ENCODE measurements at places on chromosomes 2 and 18. TPM values are rescaled to one million over a fixed set of nuclear protein-coding genes. Genes with fewer than 3 reads are reported as not detected.

ICA1L gene
- 5.7 TPM for total RNA-seq

- no peak for DNase-seq
Observed at GRCh38 chr18:49980896-49981295, 167.6 kb upstream of the ACAA2 start.

KLHL14 gene
- 0.02 TPM for total RNA-seq

DNA sequence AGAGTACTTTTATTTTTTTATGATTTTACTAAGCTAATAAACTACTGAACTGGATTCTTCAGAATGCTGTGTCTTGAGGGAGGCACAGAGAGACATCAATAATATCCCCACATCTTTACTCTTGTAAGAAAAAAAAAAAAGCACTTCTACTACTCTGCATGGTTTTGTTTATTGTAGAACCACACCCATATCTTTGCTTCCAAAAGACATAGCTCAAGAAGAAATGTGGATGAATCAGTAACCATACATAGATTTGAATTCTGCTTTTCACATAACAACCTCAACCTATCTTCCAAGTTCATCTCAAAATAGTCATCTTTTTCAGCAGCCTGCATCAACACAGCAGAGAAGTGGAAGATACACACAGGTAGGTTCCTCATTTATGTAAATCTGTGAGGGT is 12.2 kb upstream of the COL5A2 start:
- no peak for DNase-seq

C1QL2 gene
- total RNA-seq = not detected

- no peak for DNase-seq
Observed at GRCh38 chr2:157264099-157264498, 6.6 kb downstream of the GALNT5 start.

SERPINB13 gene
- not detected for total RNA-seq

DNA sequence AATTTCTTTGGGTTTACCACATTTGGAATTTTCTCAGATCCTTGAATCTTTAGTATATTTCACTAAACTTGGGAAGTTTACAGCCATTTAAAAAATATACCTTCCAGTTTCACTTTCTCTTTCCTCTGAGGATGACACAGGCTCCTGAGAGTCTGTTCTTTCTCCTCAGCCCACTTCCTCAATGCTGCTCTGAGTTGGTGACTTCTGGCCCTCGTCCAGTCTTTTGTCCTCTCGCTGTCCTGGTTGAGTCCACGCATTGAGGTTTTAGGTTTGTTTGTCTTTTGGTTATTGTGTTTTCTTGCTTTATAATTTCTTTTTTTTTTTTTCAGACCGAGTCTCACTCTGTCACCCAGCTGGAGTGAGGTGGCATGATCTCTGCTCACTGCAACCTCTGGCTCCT is 40.7 kb upstream of the GALR1 start:
- DNase-seq = peak; percentile 92

GRCh38 chr2:57576983-57577382 is 469.6 kb upstream of the VRK2 start:
- DNase-seq = no peak

- no peak for DNase-seq
Observed at GRCh38 chr18:9354256-9354655, 19.7 kb downstream of the TWSG1 start.

- no peak for DNase-seq
Observed at GRCh38 chr2:174383796-174384195, 11.7 kb upstream of the SCRN3 start.

POTEE gene
- total RNA-seq = 0.31 TPM

DNA sequence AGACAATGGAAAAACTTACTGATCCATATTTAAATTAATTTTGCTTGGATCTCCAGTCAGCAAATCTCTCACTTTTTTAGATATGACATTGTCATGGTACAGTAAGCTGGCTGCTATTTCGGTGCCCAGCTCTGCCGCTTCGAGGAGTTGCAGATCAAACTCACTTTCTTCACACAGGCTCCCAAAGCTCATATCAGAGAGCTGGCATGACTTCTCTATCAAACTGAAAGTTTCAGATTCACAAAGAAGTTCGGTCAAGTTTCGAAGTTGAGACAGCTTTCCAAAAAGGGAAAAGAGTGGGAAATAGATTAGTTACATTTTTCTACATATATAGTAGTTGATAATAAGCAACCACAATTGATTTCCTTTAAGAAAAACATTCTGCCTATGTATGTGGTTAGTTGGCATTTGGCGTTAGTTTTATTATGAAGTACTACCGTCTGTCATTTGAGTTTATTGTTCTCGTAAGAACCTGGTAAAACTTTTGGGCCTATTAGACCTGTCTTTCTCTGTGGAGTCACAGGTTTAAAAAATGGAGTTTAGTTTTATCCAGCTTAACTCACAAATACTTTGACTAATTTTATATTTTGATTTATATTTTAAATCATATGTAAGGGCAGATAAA is 118.8 kb downstream of the ABCA12 start:
- DNase-seq = no peak

GRCh38 chr2:146025519-146025918 is 1505.6 kb upstream of the ZEB2 start:
- DNase-seq = no peak

DOK6 gene
- total RNA-seq = 8.6 TPM

DNA sequence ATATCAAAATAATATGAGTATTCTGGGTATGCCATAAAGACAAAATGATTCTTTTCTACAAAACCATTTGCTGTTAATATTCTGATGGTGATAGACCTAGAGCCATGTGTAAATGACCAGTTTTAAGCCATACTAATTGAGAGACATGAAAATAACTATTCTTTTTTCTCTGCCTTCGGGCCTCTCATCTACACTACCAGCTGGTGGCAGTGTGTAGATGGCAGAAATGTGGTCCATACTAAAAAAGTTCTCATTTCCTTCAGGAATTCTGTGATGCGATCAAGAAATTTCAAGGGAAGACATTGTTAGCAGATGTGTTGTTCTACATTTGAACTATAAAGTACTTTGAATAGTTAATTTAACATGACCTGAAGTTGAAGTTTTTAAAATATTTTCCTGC is 485.2 kb downstream of the TRIB2 start:
- DNase-seq = peak; percentile 36

DNA sequence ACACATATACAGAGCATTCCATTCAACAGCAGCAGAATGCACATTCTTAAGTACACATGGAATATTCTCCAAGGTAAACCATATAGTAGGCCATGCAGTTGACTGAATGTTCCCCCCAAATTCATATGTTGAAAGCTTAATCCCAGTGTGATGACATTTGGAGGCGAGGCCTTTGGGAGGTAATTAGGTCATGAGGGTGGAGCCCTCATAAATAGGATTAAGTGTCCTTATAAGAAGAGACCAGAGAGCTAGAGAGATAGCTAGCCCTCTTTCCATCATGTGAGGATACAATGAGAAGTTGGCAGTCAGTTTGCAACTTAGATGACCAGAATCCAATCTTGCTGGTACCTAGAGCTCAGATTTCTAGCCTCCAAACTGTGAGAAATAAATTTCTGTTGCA is 27.6 kb downstream of the TMEM185B start:
- DNase-seq = no peak

HOXD1 gene
- total RNA-seq = not detected

GRCh38 chr2:242030858-242031257 is 161.3 kb downstream of the RTP5 start:
- no peak for DNase-seq

DNA sequence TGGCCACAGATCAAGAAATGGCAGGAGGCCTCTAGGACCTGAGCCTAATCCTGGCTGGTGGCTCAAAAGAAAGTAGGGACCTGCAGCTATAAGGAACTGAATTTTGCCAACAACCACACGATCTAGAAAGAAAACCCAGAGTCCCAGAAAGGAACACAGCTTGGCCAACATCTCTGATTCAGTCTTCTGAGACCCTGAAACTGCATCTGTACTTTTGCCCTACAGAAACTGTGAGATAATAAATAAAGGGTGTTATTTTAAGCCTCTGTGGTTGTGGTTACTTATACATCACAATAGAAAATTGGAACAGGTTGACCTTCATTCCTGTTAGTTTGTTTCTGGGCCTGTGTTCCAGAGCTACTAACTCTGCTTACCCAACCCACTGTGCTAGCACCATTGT is 356.8 kb upstream of the ST6GAL2 start:
- no peak for DNase-seq

DNA sequence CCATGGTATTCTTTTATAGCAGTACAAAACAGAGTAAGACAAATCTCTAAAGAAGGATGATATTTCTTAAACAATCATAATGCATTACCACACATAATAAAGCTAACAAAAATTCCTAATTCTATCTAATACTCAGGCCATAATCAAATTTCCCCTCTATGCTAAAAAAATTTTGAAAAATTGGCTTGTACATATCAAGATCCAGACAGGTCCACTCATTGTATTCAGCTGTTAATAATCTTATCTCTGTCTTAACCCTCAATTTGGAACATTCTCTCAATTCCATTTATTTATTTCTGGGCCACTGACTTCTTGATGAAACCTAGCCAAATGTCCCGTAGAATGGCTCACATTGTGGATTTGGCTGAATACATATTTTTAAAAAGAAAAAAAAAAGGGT is 59.1 kb upstream of the PAX3 start:
- DNase-seq = no peak

ANKZF1 gene
- total RNA-seq = 9.2 TPM

DNA sequence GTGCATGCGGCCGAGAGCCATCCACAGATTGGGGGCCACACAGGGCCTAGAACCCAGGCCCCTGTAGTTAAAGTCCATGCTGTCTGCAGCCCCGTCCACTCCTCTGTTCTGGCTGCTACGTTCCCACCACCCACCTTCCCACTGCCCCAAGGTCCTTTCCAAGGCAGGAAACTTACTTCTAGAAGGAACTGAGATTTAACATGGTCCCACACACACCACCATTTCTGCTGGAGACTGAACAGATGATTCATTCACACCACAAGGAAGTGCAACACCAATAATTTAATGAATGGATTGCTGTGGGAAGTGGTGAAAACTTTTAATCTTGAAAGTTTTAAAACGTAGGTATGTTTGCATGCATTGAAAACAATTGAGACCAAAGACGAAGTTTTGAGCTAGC is 95.2 kb downstream of the LBH start:
- no peak for DNase-seq

ARHGAP15 gene
- 0.15 TPM for total RNA-seq

- peak; percentile 50 for DNase-seq
Observed at GRCh38 chr18:49778826-49779465, 34.4 kb downstream of the ACAA2 start.

DNA sequence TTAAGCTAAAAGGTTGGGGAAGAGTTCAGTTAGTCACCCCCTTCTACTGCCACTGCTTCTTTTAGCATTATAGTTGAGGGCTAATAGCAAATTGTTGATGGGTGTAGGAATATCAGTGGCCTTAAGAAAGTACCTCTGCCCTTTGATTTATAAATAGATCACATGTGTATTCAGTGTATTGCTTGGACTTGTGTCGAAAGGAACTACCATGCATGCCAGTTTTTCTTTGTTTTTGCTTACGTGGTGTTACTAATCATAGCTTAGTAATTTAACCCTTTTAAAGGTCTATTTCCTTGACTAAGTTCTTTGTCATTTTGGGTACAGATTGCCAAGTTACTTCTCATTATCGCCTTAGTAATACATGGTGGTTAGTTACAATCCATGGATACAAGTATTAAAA is 85.6 kb downstream of the MIB1 start:
- DNase-seq = no peak

GRCh38 chr2:18077704-18078103 is 199.2 kb downstream of the KCNS3 start:
- peak; percentile 51 for DNase-seq

DNA sequence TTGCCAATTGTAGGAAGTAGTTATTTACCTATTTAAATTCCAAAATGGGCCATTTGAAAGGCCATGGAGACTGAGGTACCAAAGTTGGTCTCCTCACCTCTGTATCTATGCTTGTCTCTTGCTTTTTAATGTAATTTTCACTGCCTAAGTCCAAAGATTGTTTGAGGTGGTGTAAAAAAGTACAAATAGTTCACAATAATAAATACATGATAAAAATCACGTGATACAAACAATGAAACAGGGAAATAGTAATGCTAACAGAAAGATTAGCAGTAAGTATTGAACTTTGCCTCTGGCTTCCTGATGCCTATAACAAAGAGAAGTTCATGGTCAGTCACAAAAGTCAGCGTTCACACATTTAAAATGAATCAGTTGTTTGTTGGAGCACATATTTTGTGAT is 67.6 kb downstream of the CNTNAP5 start:
- no peak for DNase-seq

TNFRSF11A gene
- total RNA-seq = 0.17 TPM

WNT10A gene
- total RNA-seq = not detected

DNA sequence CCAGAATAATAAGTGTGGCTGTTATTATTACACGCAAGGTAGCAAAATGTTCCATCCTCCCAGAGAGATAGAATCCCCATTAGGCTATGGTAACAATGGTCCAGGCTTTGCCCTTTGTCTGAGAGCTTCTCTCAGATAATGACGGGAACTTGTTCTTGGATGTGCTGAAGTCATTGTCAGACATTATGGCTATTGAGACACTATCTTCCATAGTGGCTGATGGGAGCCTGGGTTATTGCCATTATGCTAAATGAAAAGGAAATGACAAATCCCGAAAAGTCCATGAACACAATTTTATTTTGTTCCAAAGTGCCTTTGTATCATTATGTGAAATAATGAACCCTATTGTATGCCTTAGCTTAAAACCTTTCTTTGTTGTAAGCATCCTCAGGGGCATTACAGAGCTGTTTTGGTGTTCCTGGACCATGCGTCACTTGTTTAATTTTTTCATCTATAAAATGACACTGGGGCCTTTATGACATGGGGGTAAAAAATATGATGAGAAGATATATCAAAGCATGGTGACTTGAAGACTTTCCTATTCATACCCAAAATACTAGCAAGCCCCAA is 218.5 kb downstream of the KCNS3 start:
- DNase-seq = no peak

SNTG2 gene
- total RNA-seq = not detected

DNA sequence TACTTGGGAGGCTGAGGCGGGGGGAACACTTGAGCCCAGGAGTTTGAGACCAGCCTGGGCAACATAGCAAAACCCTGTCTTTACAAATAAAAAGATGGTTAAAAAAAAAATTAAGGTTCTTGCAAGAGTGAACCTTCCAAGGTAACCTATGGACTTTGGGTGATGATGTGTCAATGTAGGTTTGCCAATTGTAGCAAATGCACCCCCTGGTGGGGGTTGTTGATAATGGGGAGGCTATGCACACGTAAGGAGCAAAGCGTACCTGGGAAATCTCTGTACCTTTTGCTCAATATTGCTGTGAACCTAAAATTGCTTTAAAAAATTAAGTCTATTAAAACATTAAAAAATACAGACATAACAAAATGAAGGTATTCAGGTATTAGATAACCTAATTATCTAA is 70.4 kb downstream of the CWC22 start:
- DNase-seq = peak; percentile 12

Measured in H4 (cell line).